Islet precursor cell (in vitro differentiated cells): ENCODE measurements at places on chromosomes 3 and 15.
A peak's percentile ranks its signal among the peaks of the same experiment; 100 is the strongest.

- DNase-seq, result no peak
These were observed 17.9 kb upstream of the RPP14 start for GRCh38 chr3:58288011-58288728.

- no peak for DNase-seq
These were observed 29.9 kb upstream of the GOLGA8B start for GRCh38 chr15:34613301-34613700.

DNA sequence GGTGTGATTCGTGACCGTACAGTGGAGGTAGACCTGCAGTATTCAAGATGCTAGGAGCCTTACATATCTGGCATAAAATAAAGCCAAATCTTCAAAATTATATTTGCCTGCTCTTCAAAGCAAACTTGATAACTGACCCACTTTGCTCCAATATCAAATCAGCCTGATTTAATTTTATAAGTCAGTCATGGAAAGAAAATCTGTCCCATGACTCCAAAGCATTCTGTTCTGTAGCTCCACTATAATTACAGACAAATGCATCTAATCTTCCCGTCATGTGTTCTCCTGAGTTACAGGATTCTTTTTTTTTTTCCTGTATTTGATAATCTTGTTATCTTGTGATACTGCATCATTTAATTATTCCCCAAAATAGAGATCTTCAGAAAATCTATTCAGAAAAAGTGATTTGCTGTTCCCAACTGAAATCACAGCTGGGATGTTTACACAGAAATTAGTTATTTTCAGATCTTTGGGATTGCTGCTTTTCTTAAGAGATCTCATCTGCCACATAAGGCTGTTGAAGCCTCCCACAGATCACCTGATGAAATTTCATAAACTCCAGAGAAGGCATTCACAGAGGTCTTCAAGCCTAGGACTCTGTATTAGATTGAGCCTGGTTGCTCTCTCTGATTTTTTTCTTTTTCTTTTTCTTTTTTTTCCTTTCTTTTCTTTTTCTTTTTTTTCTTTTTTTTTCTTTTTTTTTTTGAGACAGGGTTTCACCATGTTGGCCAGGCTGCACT is 27.2 kb downstream of the TIMP4 start:
- no peak for DNase-seq

DNA sequence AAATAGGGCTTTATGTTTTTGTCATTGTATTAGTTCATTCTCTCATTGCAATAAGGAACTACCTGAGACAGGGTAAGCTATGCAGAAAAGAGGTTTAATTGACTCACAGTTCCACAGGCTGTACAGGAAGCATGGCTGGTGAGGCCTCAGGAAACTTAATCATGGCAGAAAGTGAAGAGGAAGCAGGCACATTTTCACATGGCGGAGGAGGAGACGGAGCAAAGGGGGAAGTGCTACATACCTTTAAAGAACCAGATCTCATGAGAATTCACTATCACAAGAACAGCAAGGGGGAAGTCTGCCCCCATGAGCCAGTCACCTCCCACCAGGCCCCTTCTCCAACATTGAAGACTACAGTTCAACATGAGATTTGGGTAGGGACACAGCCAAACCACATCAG is 25.6 kb downstream of the CEP63 start:
- DNase-seq, result no peak

DNA sequence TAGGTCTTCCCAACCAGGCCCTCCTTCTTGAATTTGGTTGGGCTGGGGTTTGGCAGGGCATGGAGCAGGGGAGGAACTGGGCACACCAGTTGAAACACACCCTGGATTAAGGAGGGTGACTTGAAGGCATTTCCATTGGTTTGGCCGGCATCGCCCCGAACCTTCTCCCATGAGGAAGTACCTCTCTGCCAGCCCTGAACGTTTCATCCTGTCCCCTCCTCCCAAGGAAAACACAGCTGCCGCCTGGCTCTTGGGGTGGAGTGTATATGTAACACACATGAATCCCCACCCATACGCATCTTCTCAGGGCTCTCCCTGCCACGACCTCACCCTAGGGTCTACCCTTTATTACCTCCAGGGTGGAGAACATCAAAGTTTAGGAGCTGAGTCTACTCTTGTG is 14.6 kb downstream of the UBAP1L start:
- no peak for DNase-seq

DNA sequence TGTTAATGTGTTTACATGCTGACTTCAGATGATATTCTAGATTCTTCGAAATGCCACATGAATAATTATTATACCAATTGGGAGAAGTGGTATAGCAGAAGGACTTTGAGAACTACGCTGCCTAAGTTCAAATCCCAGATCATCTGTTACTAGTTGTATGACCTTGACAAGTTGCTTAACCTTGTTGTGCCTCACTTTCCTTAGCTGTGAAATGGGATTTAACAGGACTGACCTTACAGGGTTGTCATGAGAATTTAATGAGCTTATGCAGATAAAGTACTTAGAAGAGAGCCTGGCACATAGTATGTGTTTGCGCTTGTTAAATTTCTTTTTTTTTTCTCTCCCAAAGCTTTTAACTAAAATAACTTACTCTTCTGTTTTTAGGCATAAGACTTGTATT is 24.4 kb downstream of the WDR76 start:
- no peak for DNase-seq

DNA sequence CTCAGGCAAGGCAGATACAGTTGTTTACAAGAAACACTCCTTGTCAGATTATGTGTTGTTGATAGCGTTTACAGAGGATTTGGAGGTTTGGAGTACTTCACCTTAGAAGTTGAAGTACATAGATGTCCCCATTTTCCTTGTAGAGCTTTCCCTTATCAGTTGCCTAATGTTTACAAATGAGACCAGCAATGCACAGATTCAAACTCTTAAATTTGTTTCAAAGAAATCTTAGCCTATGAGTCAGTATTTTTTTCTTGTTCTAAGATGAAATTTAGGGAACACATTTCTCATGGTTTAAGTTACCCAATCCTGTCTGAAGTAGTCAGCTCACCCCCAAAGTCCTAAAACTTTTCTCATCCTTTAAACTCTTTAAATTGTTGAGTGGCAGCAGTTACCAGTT is 6.3 kb upstream of the EIF5A2 start:
- no peak for DNase-seq

DNA sequence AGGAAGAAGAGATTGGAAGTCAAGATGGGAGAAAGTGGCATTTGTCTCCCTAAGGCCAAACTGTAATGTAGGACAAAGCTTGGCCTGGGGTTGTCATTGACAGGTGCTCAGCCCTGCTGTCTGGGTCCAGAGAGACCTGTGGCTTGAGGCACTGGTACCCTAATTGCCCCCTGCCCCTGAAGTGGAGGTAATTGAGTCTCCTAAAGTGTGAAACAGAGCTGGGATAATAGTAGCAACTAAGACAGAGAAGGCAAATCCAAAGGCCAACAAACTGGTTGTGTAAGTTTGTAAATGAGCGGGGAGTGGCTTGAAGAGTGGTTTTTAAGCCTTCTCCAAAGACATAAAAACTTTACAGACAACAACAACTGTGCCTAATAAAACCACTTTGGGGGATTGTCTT is 264.2 kb upstream of the ROPN1 start:
- peak; percentile 89 for DNase-seq

- peak; percentile 71 for DNase-seq
These were observed 48.1 kb upstream of the FRMD4B start for GRCh38 chr3:69433969-69434325.

GRCh38 chr3:195209847-195210265 is 61.1 kb downstream of the XXYLT1 start:
- no peak for DNase-seq

DNA sequence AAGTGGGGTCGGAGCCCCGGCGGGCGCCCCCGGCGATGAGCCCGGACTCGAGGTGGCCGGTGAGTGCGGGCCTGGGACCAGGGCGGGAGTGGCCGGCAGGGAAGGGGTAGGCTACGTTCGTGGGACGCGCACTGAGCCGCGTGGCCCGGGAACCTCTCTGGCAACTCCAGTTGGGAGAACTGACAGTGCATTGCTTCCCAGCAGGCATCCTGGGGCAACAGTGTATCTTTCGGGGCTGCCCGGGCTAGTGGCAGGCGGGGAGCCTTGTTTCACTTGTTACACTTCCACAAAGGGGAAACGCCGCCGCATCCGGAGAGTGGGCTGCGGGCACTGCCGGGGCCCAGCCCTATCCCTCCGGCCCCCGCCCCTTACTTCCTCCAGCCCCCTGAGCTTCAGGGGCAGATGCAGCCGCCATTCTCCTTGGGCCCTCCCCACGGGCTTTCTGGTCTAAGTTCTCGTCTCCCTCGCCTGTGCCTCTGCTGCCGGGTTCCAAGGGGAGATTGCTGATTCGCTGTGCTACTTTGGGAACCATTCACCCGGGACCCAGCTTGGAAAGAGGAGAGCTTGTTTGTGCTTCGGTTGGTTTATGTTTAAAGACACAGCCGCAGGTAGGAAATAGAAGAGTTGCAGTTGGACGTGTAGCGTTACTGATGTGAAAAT is 675 bp downstream of the BRPF1 start:
- DNase-seq, result no peak

DNA sequence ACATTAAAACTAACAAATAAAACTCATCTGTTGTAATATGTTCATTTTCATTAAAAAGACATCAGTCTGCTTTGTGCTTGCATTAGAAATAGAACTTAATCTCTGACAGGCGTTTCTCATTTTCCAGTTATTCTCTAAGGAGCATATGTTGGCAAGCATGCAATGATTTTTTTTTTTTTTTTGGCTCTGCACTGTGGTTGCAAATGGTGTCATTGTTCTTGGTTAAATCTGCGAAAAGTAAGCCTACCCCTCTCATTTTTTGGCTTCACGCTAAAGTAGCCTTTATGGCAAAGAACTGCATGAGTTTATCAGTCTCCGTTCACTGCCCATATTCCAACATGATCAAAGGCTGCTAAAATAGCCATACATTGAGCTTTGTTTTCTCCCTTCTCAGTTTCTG is 403.2 kb downstream of the MECOM start:
- DNase-seq, result no peak

- DNase-seq, result no peak
These were observed 96.8 kb downstream of the PPM1L start for GRCh38 chr3:160852856-160853255.

- DNase-seq, result no peak
These were observed 1.3 kb downstream of the FXR1 start for GRCh38 chr3:180913581-180914404.

DNA sequence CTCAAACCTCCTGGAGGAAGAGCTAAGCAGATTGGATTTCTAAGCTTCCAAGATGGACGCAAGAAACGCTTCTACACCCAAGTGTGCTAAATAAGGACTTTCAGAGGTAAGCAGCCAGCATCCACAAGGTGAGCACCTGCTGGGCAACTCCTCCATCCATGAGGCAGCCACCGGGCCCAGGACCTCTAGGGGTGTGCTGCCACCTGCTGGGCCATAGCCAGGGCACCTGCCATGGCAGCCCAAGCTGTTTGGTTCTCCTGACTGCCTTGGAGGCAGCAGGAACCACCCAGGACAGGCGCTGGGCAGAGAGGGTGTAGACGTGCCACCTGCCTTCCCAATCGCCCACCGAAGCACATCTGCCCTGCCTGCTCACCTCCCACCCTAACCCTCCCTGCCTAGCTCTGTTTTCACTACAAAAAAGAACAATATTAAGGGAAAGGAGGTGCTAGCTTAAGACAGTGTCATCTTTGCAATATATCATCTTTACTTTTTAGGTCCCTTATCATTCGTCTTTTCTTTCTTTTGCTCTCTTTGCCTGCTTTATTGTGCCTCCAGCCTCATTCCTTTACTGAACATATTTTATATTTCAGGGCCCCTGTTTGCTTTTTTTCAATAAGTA is 12.9 kb downstream of the C15orf62 start:
- peak; percentile 90 for DNase-seq

DNA sequence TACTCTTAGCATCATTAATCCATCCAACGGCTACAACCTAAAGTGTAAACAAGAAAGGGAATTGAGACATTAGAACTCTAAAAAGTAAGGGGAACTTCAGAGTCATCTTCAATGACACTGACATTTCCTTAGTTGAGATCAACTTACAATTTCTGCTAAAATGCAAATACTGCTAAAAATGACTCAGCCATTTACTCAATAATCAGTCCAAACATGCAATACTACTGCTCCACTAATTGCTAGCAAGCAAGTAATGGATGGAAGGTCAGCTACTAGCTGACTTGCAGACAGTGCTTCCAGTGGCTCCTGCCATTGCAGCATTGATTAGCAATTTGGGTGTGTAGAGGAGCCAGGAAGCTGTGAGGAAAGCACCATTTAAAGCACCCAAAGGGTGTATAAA is 28.4 kb downstream of the CD200R1L start:
- DNase-seq, result no peak

GRCh38 chr3:52059781-52060180 is 3.4 kb upstream of the DUSP7 start:
- DNase-seq, result no peak

GRCh38 chr3:34005886-34006285 is 207.5 kb downstream of the PDCD6IP start:
- DNase-seq, result no peak

DNA sequence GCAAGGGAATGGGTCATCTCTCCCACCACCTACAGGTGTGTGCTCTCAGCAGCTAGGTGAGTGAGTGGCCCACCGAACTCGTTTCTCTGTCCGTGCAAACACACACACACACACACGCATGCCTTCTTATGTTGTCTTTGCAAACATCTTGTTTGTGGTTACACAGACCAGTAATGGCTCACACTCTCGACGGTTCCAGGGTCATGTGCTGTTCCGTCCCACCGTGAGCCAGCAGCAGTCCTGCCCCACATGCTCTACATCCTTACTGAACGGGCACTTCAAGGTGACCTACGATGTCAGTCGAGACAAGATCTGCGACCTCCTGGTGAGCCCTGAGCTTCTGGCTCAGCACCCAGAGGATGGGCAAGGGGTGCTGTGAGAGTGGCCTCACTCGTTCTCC is 4.3 kb downstream of the ITIH1 start:
- peak; percentile 42 for DNase-seq

DNA sequence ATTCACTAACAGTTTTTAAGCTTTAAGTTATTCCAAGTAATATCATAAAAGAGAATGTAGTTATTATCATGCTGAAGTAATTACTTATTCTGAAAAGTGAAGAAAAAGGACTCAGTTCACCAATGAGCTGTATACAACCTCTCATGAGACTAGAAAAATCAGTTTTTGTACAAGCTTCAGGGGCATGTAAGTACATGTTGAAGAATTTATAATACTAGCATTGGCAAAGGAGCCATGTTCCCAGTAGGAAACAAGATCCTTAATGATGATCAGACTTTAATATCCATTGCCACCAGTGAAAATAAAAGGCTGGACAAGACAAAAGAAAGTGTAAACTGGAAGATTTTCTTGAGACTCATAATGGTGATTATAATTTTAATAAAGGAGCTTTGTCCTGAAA is 532.8 kb downstream of the PLOD2 start:
- DNase-seq, result no peak
